ENCODE measurements at places on chromosomes 5 and 9.

DNA sequence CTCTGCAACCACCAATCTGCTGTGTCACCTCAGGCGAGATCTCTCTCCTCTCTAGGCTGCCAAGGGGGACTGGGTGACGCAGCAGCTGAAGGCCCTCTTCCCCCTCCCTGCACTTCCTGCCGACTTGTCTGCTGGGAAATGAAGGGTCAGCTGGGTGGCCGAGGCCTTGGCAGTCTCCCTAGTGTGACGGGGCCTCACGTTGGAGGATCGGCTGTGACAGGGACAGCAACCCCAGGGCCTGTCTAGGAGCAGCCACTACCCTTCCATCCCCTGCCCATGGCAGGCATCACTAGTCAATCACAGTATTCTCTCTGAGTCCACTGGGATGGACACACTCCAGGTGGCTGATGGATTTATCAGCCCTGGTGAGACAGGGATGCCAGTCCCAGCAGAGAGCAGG lies 107.3 kb upstream of the SARDH start:
- DNase-seq, result no peak

DNA sequence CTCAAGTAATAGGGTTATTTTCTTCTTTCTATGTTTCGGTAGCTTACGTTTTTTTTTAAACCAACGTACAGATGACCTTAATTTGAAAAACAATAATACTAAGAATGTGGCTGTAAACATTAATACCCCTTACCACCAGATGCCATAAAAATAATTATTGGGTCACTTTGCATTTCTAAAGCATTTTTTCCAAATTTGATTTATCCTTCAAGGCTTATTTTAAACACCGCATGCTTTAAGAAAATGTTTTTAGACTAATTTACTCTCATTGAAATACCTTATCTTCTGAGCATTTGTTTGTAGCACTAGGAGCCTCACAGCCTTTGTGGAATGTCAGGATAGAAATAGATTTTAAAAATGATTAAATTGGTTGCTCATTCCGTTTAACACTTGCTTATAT lies 5.8 kb upstream of the APBA1 start:
- DNase-seq, result no peak

GRCh38 chr5:1204693-1205242 lies 3.4 kb downstream of the SLC6A19 start:
- no peak for DNase-seq

GRCh38 chr9:23850242-23850689 lies 24.2 kb upstream of the ELAVL2 start:
- DNase-seq, result no peak

GRCh38 chr9:99948896-99949295 lies 42.4 kb downstream of the STX17 start:
- DNase-seq, result no peak

GRCh38 chr9:2824564-2824963 lies 19.3 kb downstream of the PUM3 start:
- DNase-seq, result no peak

DNA sequence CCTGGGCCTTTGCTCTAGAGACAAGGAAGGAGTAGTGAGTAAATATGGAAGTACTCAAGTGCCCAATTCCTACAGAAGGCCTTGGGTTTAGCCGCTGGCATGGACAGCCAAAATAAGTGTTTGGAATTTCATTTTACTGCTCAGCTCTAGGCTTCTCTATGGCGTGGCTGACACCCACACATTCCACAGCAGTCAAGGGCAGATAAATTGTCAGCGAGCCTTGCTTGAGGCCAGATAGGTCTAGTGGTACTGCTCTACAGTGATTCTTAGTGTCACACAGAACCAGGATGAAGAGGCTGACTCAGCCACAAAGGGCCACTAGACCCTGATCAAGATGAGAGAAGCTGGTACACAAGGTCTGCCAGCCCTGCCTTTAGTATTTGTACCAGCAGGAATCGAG lies 111.0 kb upstream of the NFIB start:
- no peak for DNase-seq

DNA sequence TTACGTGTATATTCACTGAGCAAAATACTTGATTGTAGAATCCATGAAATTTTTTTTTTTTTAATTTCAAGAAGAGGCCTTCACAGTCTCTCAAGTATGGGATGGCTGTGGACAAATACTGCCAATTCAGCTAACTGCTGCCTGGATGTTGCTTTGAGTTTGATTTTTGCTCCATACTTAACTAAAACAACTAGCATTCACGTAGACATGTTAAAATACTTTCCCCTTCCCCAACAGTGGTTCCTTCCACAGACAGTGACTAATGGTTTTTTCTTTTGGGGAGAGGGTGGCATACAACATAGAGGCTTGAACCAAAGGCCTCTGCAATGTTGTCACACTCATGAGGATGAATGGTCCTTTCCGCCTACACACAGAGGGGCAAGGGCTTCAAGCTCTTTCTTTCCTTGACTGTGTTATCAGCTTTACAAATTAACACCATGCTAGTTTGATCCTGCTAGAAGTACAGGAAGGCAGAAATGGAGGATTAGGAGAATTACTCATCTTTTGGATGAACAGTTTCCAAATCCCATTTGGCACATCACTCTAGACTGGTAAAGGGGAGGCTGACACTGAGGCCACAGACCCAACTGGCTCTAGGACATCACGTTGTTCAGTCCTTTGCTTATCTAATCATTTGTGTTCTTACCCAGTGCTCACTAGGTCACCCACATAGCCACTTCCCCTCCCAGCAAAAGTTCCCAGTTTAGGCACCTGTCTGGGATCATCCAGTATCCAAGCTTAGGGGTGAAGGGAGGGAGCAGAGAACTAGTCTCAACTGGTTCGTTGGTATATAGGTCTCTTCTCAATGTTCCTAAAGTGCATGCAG lies 1.8 kb upstream of the LEAP2 start:
- no peak for DNase-seq

DNA sequence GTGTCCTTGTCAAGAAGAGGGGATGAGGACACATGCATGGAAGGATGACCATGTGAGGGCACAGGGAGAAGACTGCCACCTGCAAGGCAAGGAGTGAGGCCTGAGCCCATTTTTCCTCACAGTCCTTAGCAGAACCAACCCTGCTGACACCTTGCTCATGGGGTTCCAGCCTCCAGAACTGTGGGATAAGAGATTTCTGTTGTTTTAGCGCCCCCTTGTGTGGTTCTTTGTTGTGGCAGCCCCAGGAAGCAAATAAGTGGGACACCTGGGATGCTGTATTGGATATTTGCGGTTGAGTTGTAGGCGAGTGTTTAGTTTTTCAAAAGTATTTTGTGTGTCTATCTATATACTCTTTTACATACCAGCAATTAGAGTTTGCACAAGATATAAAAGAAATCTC lies 206.4 kb downstream of the NXNL2 start:
- no peak for DNase-seq

GRCh38 chr5:131986161-131986912 lies 25.1 kb downstream of the ACSL6 start:
- DNase-seq, result no peak

- DNase-seq, result no peak
These were observed 1.3 kb downstream of the TNFSF15 start for GRCh38 chr9:114804505-114804904.

DNA sequence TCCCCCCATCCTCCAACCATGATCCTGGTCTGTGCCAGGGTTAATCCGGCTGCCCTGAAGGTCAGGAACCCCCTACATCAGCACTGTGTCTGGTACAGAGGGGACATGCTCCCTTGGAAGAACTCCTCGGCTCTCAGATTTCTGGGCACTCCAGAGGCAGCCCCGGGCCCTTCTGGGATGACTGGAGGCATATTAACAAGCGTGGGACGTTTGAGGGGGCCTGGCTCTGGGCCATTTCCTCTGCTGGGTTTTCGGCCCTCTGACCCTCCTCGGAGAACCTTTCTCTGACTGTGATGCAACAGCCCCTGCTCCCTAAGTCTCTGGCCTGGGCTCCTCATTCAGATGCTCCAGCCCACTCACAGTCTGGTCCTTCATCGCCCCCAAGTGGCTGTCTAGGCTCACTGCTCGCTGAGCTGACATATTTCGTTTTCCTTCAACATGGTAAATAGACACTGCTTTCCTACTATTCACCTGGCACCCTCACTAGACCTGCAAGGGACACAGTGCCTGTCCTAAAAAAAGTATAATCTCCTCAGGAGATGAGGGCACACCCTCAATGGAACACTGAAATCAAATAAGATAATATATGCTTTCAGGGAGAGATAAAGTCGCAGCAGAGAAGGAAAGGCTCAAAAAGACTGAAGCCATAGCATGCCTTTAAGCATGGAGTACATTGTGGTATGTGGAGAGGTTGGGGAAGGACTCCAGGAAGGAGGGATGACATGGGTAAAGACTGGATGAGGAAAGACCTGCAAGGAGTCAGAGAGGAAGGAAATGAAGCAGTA lies 404.7 kb upstream of the TRPC7 start:
- DNase-seq, result no peak

DNA sequence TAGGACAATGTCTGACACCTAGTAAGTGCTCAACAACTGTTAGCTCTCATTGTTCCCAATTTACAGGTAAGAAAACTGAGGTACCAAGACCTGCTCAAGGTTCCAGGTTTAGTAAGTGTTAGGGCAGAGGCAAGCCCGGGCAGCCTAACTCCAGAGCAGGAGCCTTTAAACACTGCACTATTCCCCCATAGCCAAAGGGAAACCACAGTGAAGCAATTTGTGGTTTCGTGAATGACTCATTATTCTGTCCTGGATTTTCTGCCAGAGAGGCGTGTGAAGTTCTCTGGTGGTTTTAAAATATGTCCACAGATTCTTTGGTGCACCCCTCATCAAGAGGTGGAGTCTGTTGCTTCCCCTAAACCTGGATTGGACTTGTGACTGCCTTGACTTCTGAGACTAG lies 1.0 kb upstream of the MCC start:
- no peak for DNase-seq

DNA sequence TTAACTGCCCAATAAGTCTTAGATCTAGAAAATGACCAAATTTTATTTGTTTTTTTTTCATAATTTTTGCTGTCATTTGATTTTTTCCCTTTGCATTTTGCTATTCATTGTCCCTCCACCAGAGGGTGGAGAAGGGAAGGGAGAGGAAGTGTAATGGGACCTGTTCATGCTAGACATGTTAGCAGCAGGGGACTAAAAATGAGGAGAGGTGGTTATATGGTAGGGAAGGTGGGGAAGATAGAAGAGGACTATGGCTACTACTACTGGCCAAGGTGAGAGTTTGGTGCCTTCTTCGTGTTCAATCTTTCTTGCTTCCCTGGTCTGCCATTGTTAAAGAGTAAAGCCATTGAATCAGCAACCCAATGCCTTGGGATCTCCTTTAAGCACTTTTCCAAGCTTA lies 6.4 kb downstream of the GRIA1 start:
- DNase-seq, result no peak

- DNase-seq, result no peak
These were observed 306.3 kb downstream of the ENC1 start for GRCh38 chr5:74334062-74334761.

GRCh38 chr9:105246656-105247173 lies 2.3 kb downstream of the SLC44A1 start:
- DNase-seq, result no peak

DNA sequence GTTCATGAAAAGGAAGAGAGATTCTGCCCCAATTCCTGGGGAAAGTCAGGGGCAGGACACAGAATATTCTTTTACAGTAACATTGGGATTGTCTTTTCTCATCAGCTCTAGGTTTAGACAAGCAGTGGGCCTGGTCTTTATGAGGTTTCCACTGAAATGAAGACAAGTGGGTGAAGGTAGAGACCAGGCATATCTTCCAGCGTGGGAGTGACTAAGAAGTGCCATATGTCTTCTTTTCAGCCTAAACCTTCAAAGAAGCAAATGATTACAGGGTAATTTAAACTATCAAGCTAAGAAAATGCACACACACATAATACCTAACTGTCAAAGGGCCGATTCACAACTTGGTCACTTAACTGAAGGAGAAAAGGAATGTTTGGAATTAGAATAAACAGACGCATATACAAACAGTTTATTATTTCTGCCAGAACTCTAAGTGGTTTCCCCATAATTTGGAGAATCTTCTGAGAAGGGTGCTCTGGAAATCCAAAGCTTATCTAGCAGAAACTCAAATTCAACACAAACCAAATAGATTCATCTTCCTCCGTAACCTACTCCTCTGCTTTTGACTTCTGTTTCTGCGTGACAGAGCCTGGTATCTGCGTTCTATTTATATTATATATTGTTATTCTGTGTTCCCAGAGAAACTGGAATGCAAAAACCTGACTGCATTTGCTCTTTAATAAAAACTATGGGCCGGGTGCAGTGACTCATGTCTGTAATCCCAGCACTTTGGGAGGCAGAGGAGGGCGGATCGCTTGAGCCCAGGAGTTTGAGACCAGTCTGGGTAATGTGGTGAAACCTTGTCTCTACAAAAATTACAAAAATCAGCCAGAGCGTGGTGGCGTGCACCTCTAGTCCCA lies 22.0 kb upstream of the TEK start:
- DNase-seq, result no peak

DNA sequence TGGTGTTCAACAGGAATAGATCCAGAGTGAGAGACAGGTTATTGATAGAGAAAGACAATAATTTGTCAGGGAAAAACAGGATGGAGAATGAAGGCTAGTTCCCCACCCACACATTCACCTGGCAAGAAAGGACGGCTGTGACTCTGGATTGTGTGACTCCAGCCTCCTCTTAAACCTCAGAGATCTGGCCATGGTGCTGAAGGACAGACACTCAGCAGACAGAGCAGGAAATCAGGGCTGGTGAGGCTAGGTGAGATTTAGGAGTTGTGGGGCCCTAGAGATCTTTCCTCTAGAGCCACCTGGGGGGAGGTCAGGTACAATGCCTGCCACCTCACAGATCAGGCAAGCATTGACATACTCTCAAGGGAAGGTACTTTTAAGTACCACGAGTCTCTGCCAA lies 15.2 kb downstream of the OR1B1 start:
- no peak for DNase-seq

DNA sequence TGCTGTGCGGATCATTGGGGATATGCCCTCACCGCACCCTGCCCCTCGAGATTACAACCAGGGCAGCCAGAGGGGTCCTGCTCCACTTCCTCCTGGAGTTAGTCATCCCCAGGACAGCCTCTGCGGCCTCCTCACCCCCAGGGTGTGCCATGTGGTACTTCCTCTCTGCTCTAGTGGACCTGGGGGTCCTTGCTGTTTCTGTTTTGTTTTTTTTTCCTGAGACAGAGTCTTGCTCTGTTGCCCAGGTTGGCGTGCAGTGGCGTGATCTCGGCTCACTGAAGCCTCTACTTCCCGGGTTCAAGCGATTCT lies 5.2 kb upstream of the FCN1 start:
- no peak for DNase-seq

DNA sequence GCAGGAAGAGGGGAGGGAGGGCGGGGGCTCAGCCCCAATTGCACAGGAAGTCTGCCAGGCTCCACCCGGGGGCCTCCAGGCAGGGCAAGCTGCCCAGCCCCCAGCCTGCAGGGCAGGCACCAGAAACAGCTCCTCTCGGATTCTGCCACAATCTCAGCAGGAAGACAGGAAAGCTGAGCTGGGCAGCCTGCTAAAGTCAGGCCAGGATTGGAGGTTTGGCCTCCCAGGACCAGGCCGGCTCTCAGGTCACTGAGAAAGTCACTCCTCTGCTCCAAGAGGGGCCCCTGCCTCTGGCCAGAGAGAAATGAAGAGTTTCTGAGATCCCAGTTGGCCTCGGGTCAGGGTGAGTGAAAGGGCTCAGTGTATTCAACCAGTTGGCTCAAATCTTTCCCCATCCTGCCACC lies 54.6 kb upstream of the STXBP1 start:
- DNase-seq, result no peak

- DNase-seq, result no peak
These were observed 91.2 kb downstream of the PHF2 start for GRCh38 chr9:93667627-93668026.

Data from stimulated activated CD8-positive, alpha-beta memory T cell treated with anti-CD3 and anti-CD28 coated beads, Interleukin-7, amount 100 ng/mL, for 1 hour (primary cell).